Stimulated activated CD4-positive, alpha-beta T cell treated with anti-CD3 and anti-CD28 coated beads, Interleukin-12 subunit alpha, Interleukin-12 subunit beta, amount 100 ng/mL, for 24 hours (primary cell): ENCODE measurements at places on chromosomes 11 and 22.

DNA sequence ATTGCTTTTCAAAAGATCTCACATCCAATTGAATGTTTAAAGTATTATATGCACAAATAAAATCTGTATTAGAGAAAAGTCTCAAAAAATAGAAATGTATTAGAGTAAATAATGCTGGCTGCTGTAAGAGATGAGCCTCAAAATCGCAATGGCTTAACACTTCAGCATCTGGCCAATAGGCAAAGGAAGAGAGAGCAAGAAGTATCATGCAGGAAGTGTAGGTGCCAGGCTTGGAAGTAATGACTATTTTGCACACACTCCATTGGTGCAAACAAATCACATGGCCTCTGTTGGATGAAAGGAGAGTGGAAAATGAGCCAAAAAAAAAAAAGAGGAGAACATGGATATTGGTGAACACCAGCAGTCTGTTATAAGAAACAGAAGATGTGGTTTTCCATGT, 193.0 kb upstream of the E2F8 start:
- DNase-seq: no peak

GRCh38 chr11:83793310-83793709, 507.1 kb upstream of the CCDC90B start:
- no peak for DNase-seq

DNA sequence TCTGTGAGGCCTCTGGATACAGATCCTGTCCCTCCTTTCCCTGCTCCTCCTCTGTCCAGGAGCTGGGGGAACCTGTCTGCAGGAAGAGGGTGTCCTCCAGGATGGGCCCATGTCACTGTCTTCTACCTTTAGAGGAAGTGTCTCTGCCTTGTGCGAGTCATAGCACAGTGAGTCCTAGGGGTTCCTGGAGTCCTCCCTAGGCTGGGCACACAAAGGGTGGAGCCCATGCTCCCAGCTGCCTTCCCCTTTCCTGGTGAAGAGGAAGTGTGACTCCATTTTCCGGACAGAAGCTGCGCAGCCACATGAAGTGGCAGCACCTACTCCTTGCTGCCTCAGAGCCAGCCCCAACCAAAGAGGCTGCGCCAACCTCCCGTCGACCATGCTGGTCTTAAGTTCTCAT, 112.2 kb downstream of the CTTN start:
- no peak for DNase-seq

GRCh38 chr22:47036352-47036751, 273.9 kb downstream of the TBC1D22A start:
- no peak for DNase-seq

DNA sequence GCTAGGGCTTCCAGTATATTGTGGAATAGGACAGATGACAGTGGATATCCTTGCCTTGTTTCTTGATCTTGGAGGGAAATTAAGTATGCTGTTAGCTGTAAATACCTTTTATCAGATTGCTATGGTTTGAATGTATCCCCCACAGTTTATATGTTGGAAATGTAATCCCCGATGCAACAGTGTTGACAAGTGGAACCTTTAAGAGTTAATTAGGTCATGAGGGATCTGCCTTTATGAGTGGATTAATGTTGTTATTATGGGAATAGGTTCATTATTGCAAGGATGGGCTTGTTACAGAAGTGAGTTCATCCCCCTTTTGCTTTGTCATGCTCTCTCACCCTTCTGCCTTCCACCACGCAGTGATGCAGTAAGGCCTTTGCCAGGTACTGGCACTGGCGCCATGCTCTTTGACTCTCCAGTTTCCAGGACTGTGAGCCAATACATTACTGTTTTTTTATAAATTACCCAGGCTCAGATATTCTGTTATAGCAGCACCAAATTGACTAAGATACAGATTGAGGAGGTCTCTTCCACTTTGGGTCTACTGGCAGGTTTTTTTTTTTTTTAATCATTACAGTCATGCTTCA, 16.4 kb downstream of the CABIN1 start:
- no peak for DNase-seq

DNA sequence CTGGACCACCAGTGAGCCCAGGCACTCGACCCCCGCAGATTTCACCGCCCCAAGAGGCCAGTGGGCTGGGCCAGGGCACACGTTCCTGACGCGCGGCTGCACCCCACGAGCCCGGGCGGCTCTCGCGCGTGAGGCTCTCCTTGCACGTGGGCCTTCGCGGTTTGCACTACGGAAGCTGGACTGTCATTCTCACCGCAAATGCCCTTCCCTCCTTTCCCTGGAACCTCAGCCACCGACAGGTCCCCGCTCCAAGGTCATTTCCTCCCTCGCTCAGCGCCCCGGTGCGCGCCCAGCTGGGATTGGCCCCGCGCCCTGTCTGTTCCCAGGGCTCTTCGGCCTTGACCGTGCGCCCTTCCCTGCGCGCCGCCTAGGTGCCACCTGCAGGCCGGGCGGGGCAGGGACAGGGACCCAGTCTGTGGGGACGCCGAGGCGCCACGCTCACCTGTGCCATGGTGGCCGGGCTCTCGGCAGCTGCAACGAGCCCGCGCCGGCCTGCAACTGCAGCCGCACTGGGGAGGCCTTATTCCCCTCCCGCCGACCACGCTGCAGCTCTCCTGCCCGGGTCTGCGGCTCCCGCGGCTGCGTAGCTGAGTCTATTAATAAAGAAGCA, 2.1 kb upstream of the CPT1A start:
- peak; percentile 64 for DNase-seq

DNA sequence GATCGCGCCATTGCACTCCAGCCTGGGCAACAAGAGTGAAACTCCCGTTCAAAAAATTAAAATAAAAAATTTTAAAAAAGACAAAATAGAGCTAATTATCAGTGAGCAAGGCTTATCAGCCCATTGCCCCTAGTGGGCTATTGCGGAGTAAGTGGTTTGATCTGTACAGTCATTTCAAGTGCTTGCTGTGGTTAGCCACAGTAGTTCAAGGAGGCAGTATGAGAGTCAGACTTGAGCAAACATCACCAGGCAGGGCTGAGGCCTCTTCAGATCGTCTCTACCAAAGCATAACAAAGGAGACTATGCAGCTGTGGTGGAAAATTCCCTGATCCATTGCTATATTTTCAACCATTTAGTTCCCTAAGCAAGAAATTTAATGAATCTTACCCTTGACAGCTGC, 4.3 kb upstream of the SBF2 start:
- no peak for DNase-seq

- peak; percentile 44 for DNase-seq
Measured at GRCh38 chr11:86632499-86633269, 39.7 kb downstream of the ME3 start.

- no peak for DNase-seq
Measured at GRCh38 chr11:17989306-17989705, 23.5 kb downstream of the SERGEF start.

GRCh38 chr11:19976281-19976941, 183.9 kb downstream of the DBX1 start:
- no peak for DNase-seq

DNA sequence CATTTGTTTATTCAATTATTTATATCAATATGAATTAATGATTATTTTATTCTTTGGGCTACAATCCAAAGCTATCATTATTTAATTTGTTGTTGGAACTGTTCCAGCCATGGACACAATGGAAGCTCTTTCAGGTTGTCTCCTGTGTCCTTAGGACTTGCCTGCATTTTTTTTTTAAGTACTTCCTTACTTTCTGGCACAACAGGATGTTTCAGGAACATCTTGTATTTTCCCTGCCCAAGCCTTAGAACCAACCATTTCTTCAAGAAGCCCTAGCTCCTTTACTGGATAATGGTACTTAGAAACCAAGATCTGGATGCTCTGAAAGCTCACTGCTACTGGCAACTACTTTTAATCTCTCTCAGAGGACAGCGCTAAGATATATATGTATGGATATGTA, 57.8 kb upstream of the CLNS1A start:
- no peak for DNase-seq

DNA sequence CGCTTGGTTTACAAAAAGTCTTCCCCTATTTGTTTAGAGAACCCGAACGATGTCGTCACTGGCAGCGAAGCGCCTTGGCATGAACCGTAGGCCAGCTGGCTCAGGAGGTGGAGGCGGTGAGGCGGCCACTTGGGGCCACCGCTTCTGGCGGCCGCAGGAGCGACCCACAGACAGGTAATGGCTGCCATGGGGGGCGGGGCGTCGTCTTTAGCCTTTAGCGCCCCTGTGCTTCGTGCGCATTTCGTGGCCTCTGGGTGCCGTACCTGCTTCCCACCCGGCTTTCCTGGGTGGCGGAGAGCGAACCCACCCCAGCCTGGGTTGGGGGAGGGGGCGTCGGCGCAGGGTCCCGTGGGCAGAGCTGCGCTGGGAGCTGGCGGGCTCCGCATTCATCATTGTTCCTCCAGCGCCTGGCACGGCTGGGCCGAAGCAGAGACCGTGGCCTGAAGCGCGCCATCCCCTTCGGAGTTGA, 469 bp upstream of the OSBP2 start:
- DNase-seq: peak; percentile 45

DNA sequence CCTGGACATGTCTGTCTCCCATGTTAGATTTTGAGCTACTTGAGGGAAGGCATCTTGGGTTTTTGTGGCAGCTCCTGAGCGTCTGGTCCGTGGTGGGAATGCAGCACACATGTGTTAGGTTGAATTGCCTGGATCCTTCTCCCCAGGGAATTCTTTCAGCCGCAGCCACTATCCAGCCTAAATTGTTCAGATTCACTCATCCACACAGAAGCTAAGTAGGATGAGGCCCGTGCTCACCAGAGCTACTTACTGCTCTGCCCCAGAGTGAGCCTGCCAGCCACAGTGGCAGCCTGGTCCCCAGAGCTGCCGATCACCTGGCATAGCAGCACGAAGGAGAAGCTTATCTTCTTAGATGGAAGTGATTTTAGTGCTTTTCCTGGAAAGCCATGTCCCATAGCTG, 34.4 kb upstream of the SORL1-AS1 start:
- DNase-seq: no peak

GRCh38 chr22:42396621-42397331, 35.4 kb downstream of the NFAM1 start:
- DNase-seq: no peak

GRCh38 chr11:126305699-126306098, 1.8 kb downstream of the DCPS start:
- DNase-seq: no peak

DNA sequence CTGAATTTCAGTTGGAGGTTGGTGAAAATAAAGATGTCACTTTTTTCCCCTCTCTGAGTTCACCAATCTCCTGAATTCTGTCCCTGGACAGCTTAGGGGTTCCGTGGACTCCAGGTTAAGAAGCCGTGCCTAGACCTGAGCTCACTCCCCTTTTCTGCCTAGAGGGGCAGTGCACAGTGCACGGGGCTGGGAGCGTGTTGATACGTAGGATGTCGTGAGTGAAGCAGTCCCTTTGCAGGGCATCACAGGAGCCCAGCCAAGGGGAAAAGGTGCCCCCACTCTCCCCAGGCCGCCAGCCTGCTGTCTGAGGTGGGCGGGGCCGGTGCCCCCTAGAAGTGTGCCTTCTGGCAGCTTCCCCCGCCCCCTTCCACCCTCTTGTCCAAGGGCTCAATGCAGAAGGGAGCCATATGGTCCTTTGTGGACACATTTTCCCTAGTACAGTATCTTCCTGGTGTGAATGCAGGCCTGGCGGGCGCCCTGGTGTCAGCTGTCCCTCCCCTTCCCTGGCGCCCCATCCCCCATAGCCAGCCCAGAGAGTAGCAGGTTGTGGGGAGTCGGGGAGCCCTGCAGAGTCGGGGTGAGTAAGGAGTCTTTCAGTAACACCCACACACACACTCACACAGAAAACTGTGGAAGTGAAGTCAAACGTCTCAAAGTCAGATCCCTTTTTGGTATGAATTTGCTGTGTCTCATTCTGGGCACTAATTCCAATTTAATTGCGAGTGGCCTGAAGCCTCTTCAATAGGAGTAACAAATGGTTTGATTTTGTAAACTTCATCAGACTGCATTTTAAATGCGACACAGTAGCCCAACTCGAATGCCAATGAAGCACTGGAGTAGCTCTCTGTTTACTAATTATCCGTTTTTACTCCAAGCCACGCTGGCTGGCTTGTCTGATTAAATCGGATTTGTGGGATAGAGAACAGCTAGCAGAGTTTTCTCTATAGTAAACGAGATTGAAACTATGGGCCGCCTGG, 67.5 kb upstream of the NNMT start:
- DNase-seq: no peak

DNA sequence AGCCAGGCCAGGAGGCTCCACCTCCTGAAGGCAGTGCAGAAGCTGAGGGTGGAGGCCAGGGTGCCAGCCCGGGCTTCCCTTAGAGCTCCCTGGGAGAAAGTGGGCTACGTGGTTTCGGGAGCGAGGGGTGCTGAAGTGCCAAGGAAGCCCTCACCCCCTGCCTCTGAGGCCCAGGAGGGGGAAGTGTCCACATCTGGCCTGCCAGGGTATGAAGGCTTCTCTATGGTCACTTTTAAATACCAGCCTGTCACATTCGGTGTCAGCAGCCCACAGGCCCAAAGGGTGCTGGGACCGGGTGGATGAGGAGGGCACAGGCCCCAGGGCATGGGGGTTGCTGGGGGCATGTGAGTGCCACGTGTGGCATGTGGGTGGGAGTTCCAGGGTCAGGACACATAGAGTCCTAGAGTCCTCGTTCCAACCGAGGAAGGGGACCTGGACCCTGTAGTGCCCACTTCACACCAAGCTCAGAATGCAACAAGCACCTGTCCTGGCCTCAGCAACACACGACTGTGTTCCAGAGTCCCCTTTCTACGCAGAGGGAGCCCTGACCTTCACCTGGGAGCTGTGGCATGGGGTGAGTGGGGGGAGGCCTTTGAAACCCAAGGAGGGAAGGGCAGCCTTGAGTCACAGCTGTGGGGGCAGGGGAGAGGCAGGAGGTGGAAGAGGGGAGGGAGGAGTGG, 1.7 kb downstream of the SHISA8 start:
- no peak for DNase-seq

- DNase-seq: no peak
Measured at GRCh38 chr11:48122246-48122645, 94.4 kb upstream of the OR4B1 start.

DNA sequence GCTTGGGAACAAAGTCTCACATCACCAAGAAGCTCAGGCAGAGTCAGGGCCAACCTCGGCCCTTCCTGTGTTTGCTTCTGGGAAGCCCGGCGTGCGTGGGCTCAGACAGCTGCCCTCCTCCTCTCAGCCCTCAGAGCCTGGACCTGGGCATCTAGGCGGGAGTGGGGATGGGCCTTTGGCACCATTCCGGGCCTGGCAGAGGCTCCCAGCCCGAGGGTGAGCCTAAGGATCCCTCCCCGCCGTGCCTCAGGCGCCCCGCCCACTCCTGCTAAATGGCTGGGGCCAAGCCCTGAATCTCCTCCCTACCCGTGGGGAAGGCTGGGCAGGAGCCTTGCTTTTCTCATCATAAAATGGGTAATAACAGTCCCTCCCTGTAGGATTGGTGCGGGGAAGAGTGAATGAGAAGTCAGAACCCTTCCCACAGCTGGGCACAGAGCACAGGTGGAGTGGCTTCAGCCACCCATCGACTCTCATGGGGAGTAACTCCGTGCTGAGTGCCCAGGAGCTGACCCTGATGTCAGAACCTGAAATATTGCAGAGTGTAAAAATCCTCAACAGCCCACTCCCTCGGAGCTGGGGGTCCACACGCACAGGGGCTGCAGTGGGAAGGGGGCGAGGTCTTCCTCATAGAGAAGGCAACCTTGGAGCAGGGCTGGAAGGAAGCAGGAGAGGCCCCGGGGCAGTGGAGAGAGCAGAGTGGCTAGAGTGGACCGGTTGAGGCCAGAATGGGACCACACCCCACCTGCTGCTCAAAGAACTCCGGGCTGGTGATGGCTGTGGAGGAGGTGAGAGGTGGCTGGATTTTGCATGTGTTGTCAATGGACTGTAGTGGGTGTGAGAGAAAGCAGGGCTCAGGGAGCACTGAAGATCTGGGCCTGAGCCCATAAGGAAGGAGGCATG, 18.8 kb upstream of the CDKN1C start:
- no peak for DNase-seq
